ENCODE measurements at places on chromosomes 16 and 17.

DNA sequence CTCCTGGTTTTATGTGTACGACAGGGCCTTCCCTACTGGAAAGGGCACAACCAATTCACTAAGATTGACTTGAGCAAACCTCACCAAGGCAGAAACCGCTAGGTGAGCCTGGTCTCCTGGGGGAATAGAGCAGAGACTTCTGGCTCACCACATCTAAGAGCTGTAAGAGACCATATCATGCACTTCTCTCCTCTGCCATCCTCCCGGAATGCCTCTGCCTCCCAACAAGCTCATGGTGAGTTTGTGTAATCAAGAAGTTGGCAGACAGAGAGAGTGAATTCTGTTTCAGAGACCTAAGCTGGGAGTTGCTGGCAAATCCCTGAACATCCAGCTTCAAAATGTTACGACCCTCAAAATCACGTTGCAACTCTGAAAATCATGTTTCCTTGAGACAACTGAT, 154.8 kb downstream of the SLC39A11 start:
- peak; percentile 35 for DNase-seq

DNA sequence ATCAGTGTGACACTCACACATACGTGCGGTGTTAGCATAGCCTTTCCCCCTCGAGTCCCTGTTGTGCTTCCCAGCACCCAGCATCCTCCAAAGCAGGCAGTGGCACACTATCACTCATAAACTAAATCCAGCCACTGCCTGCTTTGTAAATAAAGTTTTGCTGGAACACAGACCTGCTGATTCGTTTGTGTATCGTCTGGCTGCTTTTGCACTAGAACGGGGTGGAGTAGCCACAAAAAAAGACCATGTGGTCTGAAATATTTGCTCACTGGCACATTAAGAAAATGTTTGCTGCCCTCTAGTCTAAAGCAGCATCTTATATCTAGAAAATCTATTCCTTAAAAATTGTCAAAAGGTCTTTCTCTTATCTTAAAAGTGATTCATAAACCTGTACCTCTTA, 341.2 kb upstream of the ZFHX3 start:
- DNase-seq, result no peak

- DNase-seq, result peak; percentile 60
Observed at GRCh38 chr17:48611681-48612455, 1.1 kb upstream of the HOXB7 start.

- no peak for DNase-seq
Observed at GRCh38 chr16:87647431-87648185, 45.3 kb downstream of the JPH3 start.

DNA sequence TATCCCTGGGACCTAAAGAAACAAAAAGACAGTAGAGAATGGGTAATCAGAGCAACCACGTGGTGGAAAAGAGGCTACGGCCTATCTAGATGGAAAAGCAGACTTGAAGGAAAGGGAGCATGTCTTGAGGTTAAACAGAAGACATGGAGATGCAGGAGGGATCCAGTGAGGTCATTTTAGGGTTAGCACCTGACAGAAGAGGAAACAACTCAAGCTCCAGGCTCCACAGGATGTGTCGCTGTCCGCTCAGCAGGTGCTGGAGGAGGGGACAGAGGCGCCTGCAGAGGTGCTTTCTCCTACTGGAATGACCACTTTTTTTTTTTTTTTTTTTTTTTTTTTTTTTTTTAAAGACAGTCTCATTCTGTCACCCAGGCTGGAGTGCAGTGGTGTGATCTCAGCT, 47.5 kb upstream of the CLEC3A start:
- DNase-seq, result peak; percentile 75

GRCh38 chr17:13770702-13771101, 169.0 kb upstream of the HS3ST3A1 start:
- DNase-seq, result no peak
